ENCODE measurements at places on chromosomes 6 and 20.

- no peaks in the 10 kb centered on the region for H3K4me1 ChIP-seq
- DNase-seq: no peak
- no peak overlapping the region for H3K27ac ChIP-seq
These were observed 34.5 kb downstream of the MTHFD1L start for GRCh38 chr6:150900049-150900448.

DNA sequence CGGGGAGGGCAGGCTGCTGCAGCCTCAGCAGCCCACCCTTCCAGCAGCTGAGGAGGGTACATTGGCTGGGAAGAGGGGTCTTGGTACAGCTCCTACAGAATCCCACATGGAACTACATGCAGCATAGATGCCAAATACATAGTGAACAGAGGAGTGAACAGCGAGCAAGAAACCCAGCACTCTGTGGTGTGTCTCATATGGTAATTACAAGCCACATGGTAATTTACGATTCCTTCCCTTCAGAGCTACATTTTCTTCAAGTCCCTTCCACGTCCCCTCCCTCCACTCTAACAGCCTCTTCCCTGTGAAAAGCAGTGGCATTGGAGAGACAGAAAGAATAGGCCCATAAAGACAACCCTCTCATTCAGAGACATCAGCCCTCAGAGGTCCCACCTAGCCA, 167.7 kb downstream of the SYNDIG1 start:
- H3K4me3 ChIP-seq: no peak overlapping the region
- no peaks in the 10 kb centered on the region for H3K4me1 ChIP-seq
- DNase-seq: no peak
- no peaks in the 10 kb centered on the region for H3K36me3 ChIP-seq
- no peak overlapping the region for H3K27ac ChIP-seq

DNA sequence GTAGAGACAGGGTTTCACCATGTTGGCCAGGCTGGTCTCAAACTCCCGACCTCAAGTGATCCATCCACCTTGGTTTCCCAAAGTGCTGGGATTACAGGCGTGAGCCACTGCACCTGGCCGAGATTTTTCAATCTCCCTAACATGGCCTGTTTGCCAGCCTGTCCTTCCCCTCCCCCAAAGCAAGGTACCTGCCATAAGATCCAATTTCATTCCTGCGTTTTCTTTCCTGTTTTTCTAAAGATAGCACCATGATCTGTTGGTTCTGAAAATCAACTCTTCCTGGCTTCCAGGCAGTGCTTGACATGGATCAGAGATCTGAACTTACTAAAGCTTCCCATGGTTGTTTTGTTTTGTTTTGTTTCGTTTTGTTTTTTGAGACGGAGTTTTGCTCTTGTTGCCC, 7.5 kb downstream of the MGME1 start:
- H3K27ac ChIP-seq: peak overlapping the region; percentile 99
- peaks cover 8% of the 10 kb centered on the region for H3K36me3 ChIP-seq
- no peaks in the 10 kb centered on the region for H3K27me3 ChIP-seq
- peak; percentile 70 for DNase-seq

GRCh38 chr6:63941747-63942470, 306.3 kb downstream of the PHF3 start:
- H3K4me3 ChIP-seq: no peak overlapping the region
- H3K27me3 ChIP-seq: no peaks in the 10 kb centered on the region
- H3K27ac ChIP-seq: no peak overlapping the region

- peaks cover 4% of the 10 kb centered on the region for H3K4me1 ChIP-seq
- no peak within 1 kb of the TSS for H3K27ac ChIP-seq
- no peak for DNase-seq
- no peak within 1 kb of the TSS for H3K4me3 ChIP-seq
These were observed at the start of gene HRH3 for GRCh38 chr20:62219992-62220665. HRH3 (minus strand) TSS chr20:62220278; CDS start chr20:62219970, 308 bp downstream.

- H3K36me3 ChIP-seq: no peaks in the 10 kb centered on the region
- no peak overlapping the region for H3K4me3 ChIP-seq
- H3K4me1 ChIP-seq: peaks cover 5% of the 10 kb centered on the region
- no peaks in the 10 kb centered on the region for H3K27me3 ChIP-seq
- no peak for DNase-seq
- no peak overlapping the region for H3K27ac ChIP-seq
These were observed 70.6 kb upstream of the DEFB112 start for GRCh38 chr6:50120300-50120699.

- peak; percentile 18 for DNase-seq
- no peaks in the 10 kb centered on the region for H3K36me3 ChIP-seq
- peaks cover 8% of the 10 kb centered on the region for H3K27me3 ChIP-seq
These were observed 46.2 kb upstream of the ZNF184 start for GRCh38 chr6:27518881-27519795.

- H3K27me3 ChIP-seq: no peaks in the 10 kb centered on the region
- no peak overlapping the region for H3K27ac ChIP-seq
- no peak for DNase-seq
- no peaks in the 10 kb centered on the region for H3K4me1 ChIP-seq
- H3K36me3 ChIP-seq: no peaks in the 10 kb centered on the region
- no peak overlapping the region for H3K4me3 ChIP-seq
These were observed 83.3 kb downstream of the OPRM1 start for GRCh38 chr6:154122195-154122925.

DNA sequence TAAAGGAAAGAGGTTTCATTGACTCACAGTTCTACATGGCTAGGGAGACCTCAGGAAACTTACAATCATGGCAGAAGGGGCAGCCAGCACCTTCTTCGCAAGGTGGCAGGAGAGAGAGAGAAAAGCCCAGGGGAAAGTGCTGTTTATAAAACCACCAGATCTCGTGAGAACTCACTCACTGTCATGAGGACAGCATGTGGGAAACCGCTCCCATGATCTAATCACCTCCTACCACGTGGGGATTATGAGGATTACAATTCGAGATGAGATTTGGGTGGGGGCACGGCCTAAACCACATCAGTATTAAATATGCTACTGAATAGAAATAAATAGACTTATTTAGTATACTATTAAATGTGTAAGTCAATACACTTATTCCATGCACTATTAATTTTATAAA, 70.6 kb upstream of the TCF21 start:
- peaks cover 3% of the 10 kb centered on the region for H3K4me1 ChIP-seq
- H3K36me3 ChIP-seq: no peaks in the 10 kb centered on the region
- H3K27me3 ChIP-seq: no peaks in the 10 kb centered on the region
- H3K4me3 ChIP-seq: no peak overlapping the region
- no peak overlapping the region for H3K27ac ChIP-seq

- H3K27ac ChIP-seq: no peak overlapping the region
- no peaks in the 10 kb centered on the region for H3K27me3 ChIP-seq
- no peaks in the 10 kb centered on the region for H3K36me3 ChIP-seq
- H3K4me3 ChIP-seq: no peak overlapping the region
These were observed 515.0 kb downstream of the CDH26 start for GRCh38 chr20:60473211-60473610.

DNA sequence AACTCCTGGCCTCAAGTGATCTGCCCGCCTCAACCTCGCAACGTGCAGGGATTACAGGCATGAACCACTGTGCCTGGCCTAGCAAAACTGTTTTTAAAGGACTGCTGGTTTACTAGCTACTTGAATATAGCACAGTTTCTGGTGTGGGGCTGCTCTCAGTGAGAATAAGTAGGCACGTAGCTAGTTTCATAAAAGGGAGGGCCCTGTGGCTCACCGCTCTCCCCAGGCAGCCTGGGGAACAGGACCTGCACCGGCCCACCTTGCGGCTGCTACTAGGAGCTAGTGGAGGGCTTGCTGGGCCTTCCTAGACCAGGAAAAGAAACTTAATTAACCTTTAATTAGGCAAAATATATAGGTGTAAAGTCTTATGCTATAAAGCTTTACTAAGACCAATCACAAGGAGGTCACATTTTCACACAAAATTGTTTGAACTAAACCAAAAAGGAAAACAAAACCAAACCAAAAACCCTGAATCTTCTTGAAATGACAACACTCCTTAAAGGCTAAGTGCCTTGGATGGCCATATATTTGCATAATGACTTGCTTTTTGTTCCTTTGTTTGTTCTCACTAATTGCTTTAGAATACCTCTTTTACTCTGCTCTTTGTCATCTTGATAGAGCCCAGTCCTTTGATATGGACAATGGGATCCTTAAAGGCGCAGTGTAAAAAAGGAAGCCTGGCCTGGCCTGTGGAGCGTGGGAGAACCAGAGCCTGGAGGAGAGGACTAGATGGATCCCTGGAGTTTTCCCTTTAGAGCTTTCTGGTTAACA, 69.5 kb upstream of the SAMD5 start:
- no peaks in the 10 kb centered on the region for H3K36me3 ChIP-seq
- H3K27ac ChIP-seq: no peak overlapping the region
- no peaks in the 10 kb centered on the region for H3K4me1 ChIP-seq
- no peak overlapping the region for H3K4me3 ChIP-seq
- no peaks in the 10 kb centered on the region for H3K27me3 ChIP-seq
